ENCODE measurements at places on chromosomes 3 and 15.

GRCh38 chr3:156207802-156208685, 87.7 kb downstream of the KCNAB1 start:
- no peak for DNase-seq

DNA sequence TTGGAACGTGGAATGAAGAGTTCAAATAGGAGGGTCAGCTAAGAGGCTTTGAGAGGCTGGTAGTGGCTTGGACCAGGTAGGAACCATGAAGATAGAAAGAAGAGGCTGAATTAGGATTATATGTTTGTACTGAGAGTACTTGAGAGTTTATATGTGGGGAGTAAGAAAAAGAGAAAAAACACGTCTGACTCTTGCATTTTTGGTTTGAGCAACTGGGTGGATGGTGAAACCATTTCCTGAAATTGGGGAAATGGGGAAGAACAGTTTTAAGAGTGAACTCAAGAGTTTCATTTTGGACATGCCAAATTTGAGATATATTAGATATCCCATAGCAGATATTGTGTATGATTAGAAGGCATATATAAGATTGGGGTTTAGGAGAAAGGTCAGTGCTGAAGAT, 92.9 kb upstream of the TNIK start:
- DNase-seq = no peak

DNA sequence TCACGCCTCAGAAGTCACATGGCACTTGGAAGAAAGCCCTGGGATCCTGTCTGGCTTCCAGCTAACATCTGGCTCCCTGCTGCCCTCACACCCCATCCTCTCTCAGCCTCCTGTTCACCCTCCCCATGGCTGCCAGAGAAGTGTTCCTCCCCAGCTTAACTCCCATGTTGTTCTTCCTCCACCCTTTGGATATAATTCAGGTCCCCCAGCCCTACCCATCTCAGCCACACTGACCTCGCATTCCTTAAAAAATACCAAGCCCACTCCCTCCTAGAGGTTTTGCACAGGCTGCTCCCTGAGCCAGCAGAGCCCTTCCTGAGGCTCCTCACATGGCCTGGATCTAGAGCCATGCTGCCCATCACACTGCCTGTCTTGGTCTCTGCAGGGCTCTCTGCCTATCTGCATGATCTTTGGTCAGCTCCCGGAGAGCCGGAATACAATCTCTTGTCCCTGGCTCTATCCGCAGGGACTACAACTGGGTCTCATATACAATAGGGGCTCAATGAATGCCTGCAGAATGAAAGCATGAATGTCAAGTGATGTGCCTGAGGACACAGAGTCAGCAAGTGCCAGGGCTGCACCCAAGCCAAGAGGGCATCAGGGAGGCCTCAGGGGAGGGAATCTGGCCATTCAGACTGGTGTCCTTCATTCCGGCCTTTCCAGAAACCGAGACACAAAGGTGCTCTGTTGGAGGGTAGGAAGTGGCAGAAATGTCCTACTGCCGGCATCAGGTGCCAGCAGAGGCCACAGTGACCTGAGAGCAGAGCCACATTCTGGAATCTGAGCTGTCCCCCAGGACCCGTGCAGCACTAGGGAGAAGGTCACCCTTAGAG, 3.8 kb upstream of the TKT start:
- DNase-seq = no peak

DNA sequence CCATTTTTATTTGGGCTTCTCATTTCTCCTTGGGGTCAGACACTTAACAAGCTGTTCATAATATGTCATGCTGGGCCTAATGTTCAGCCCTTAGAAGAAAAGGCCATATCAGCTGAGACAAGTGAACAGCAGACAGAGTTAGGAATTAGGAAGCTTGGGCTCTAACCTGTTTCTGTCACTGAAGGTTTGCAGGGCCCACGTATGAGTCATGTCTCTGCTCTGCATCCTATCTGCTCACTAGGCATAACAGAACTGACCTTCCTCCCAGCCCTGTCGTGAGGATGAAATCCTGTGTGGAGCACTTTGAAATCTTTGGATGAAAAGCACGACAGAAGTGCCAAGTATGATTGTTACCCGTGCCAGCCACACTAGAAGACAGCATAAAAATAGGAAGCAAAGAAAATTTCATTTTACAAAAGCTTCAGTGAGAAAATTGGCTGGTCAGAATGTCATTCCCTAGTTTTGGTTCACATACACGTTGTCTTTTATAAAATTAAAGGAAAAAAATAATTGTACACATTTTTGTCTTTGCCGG, 26.5 kb upstream of the CD47 start:
- no peak for DNase-seq

GRCh38 chr3:18579661-18580060, 154.5 kb upstream of the SATB1 start:
- no peak for DNase-seq

DNA sequence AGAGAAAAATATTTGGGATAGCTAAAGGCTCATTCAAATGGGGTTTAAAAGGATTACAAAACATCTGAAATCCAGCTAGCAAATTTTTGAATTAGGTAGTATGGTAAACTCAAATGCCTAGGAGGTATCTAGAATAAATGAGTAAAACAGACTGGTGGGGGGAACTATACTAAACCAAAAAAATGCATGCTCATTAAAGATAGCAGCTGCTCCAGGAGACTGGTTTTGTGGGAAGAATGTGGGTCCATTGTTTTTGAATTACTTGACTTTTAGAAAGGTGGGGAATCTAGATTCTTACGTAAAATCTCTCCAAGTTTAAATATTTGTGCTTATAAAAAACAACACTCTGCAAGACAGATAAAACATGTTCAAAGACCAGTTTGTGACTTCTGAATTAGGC, 73.8 kb downstream of the LEKR1 start:
- no peak for DNase-seq

DNA sequence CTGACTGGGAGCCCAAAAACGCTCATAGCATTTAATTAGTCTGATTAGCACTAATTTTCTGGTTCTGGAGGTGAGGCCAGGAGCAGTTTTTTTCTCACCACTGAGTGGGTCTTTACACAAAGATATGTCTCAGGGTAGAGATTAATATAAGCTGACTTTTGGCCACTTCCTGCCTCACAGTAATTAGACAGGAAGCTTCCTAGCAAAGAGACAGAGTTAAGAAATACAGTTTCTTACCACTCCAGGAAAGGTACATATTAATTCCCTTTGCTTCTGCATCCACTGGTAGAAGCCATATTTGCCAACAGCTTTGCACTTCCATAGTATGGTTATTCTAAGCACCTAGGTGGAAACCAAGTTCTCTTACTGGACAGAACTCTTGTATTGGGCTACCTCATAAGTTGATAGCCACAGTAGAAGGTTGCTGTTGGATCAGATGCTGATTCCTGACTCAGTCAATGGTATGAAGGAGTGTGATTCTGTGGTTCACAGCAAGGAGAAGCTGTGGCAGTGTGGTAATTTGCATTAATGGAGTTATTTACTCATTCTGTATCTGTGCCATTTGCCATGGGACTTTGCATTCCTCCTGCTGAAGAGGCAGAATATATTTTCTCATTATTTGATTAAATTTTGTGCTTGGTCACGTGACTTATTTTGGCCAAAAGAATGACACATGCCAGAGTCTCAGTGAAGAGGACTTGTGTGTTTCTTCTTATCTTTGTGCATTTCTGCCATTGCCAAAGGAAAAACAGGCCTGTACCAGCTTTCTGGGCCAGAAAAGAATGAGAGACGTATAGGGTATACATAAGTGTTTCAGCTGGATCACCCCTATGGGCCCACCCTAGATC, 17.5 kb upstream of the ZBTB20 start:
- no peak for DNase-seq

Data from cortex of kidney (tissue), 1 donor.